ENCODE measurements at places on chromosomes 12 and 14.

DNA sequence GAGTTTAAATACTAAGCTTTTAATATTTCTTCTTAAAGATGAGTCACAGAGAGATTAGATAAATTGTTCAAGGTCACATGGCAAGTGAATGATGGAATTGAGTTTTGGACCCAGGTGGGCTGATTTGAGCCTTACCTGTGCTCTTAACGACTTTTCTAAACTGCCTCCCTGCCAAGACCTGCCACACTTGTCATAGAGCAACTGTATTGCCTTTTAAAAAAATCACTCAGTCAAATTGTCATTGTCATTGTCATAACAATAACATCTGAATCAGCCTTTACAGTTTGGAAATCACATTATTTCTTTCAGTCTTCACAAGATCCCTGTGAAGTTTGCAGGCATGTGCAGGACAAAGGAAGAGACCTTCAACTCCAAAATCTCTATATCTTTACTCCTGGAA is 25.7 kb downstream of the SLC4A8 start:
- no peak for DNase-seq

GRCh38 chr12:57628280-57629191 is 4.5 kb downstream of the B4GALNT1 start:
- DNase-seq, result no peak

GRCh38 chr12:76548222-76548837 is 11.2 kb downstream of the OSBPL8 start:
- no peak for DNase-seq

DNA sequence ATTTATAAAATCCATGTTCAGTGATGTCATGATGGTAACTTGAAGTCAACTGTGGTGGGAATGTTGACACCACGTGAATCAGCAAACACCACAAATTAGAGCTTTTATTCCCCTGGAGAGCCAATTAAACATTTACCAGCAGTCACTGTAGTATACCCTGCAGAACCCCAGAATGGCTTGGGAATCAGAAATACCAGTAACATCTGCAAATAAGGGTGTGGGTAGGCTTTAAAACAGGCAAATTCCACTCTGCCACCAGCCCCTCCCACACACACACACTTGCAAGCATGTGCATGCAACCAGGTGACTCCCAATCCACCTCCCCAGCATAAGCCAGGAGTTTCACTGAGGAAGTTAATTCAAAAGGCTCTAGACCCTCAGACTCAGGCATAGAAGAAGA is 63.6 kb upstream of the TMEM263 start:
- DNase-seq, result no peak

DNA sequence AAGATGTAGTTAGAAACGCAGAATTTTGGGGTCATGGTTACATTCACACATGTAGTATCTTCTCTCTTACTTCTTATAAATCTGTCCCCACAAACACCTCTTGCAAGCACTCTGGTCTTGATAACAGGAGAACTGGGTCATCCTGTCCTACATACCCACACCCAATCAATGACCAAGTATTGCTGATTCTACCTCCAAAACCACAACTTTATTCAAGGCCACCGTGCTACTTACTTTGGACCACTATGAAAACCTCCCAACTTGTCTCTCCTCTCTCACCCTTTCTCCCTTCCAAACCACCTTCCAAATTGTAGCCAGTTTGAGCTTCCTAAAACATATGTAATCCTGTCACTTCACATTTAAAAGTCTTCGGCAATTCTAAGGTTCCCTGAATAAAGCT is 5.4 kb downstream of the SERPINA11 start:
- no peak for DNase-seq

GRCh38 chr12:9606736-9607372 is 862 bp downstream of the KLRB1 start:
- DNase-seq, result no peak

GRCh38 chr14:77825895-77826519 is 26.1 kb downstream of the ADCK1 start:
- no peak for DNase-seq

DNA sequence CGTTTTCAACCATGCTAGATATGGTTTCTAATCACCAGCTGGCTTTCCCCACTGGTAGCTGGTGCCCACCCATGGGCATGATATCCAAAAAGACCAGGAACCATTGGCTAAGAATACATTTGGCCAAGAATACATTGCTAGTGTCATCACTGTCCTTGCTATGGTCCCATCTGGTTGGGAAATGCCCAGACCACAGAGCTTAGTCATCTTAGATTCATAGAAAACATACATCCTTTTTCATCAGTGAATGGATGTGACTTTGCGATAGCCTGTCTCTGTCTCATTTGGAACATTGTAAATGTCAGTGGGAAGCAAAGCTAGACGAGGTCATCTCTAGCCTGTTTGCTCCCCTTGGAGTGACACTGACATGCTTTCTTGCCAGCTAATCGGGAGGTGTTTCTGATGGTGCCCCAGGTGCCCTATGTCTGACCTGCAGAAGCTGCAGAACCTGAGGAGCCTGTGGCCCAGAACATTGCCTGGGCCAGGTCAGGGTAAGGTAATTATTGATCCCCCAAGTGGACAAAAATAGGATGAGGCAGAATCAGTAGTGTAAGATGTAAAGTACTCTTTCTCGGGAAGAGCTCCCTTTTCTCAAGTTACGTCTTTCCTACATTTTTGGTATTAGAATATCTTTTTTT is 194.8 kb downstream of the SLC41A2 start:
- no peak for DNase-seq

GRCh38 chr14:37726708-37727107 is 131.3 kb downstream of the TTC6 start:
- DNase-seq, result no peak

- DNase-seq, result no peak
Measured at GRCh38 chr12:113201187-113202177, 16.0 kb downstream of the RITA1 start.

DNA sequence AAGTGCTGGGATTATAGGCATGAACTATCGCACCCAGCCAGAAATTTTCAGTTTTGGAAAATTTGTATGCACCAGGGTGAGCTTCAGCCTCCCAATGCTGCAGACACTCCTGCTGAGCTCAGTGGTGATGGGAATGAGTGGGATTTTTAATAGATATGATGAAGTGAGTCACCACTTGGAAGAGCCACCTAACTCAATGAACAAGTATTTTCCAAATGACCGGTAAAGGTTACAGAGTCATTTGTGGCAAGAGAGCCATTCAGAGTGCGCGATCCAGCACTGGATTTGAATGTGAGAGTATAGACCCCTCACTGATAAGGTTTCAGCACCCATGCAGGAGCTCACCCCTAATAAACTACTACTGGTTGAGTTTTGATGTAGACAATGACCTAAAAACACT is 100.7 kb downstream of the PPP2R5C start:
- no peak for DNase-seq

DNA sequence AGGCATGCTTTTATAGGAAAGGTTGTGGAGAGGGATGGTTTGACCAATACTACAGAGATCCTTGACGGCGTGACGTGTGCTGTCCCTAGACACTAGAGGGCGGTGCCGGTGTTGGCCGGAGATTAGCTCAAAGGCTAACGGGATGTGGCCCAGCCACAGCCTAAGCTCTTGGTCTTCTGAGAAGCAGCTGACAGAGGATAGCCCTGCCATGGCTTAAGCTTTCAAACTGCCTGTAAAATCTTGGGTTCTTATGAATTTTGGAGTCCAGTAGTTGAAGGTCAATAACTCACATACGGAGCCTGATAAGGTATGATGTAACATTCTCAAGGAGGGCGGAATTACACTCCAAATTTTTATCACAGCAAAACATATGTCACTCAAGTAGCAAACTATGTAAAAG is 515.7 kb upstream of the ATXN7L3B start:
- peak; percentile 61 for DNase-seq

- no peak for DNase-seq
Measured at GRCh38 chr12:88381466-88381865, 198.8 kb downstream of the KITLG start.

GRCh38 chr14:105258846-105259245 is 10.5 kb downstream of the BTBD6 start:
- no peak for DNase-seq

GRCh38 chr14:59069163-59069854 is 119.2 kb upstream of the DAAM1 start:
- no peak for DNase-seq

- no peak for DNase-seq
Measured at GRCh38 chr12:91347481-91348214, 165.0 kb upstream of the DCN start.

- DNase-seq, result no peak
Measured at GRCh38 chr12:5488626-5488955, 56.7 kb downstream of the NTF3 start.

- peak; percentile 70 for DNase-seq
Measured at GRCh38 chr12:14384783-14385638, 19.5 kb downstream of the ATF7IP start.
